Myometrial cell (primary cell): ENCODE measurements at places on chromosomes 7 and 10. TPM values are rescaled to one million over a fixed set of nuclear protein-coding genes. Genes with fewer than 3 reads are reported as not detected.

The CFAP58 gene
- total RNA-seq, result 0.35 TPM in 1 of 2 replicates, not detected in the other

The PAX2 gene
- not detected in 2 replicates for total RNA-seq

The IGF2BP3 gene
- 8.6 and 20.2 TPM in 2 replicates for total RNA-seq

The ASZ1 gene
- not detected in 2 replicates for total RNA-seq

The ACTL6B gene
- total RNA-seq, result not detected in 2 replicates
